ENCODE measurements at places on chromosomes 11 and 22.

DNA sequence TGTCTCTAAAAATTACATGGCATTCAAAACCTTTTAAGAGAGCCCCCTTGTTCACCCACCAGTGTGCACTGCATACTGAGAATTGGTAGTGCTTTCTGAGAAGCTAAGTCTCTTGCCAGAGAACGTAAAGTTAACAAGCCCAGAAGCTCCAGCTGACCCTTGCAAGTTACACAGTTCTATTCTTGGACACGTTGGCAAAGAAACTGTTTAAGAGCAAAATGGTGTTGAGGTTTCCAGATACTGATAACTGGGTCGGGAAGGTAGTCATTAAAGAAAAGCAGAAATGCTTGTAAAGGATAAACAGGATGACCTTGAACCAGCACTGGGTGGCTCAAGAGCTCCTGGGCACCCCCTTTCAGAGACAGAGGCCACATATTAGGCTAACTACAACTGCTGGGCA, 284.8 kb downstream of the CADM1 start:
- DNase-seq = no peak

GRCh38 chr11:17257196-17257595, 19.3 kb upstream of the NUCB2 start:
- DNase-seq = no peak

DNA sequence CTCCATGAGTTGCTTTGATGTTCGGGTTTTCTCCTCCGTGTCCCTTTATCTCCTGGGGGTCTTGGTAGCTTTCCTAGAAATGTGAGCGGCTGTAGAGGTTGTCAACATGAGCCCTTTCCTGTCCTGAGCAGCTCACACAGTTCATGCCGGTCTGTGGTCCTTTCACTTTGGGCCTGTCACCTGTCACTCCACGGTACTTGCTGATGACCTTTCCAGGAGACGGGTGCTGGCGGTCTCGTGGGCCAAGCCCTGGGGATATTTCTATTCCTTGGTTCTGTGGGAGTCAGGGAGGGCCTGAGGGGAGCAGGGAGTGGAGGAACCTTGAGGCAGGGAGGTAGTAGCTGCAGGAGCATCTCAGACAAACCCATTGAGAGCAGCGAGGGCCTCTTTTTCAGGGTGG, 20.9 kb upstream of the FGF4 start:
- DNase-seq = no peak

DNA sequence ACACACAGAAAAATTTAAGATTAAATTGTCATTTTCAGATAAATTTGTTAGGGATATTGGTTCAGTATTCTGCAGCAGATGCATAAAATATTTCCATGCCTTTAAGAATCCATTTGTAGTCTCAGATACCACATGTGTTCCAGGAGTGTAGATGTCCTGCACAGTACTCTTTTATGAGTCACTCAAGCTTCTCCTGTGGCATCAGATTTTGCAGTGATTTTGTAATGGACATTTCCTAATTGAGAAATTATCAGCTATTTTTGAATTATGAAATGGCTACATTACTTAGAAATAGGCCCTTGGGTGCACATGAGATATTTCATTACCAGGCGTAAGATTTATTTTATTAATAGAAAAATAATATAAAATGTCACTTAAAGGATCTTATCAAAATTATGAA, 18.9 kb downstream of the MMP3 start:
- no peak for DNase-seq

DNA sequence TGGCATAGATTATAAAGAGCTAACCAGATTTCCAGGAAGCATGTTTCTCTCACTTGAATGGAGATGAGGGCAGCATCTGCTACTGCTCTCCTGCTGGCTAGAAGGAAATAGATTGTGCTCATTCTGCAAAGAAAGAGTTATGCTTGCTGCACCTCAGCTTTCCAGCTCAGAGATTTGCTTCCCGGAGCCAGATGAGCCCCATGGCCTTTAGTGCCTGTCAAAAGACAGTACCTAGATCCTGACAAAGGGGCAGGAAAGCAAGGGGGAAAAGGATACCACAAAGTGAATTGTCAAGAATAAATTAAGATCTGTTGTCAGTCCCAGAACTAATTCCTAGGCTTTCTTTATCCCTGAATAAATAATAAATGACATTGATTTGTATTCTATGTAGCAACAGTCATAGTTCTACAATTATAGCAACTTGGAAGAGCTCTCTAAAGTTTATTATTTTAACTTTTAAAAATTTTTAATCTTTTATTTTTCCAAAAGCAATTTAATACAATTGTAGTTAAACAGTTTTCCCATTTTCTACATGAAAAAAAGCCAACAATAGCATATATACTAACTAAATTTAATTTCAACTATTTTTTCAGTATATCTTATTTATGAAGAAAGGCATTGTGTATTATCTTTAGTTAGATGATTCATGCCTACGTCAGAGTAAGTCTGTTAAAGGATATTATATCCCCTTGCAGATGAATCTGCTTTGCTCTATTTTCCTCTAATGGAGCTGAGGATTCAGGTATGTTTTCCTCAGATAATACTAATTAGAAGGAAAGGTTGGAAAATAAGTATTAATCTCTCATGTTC, 306.1 kb upstream of the DDI1 start:
- no peak for DNase-seq

DNA sequence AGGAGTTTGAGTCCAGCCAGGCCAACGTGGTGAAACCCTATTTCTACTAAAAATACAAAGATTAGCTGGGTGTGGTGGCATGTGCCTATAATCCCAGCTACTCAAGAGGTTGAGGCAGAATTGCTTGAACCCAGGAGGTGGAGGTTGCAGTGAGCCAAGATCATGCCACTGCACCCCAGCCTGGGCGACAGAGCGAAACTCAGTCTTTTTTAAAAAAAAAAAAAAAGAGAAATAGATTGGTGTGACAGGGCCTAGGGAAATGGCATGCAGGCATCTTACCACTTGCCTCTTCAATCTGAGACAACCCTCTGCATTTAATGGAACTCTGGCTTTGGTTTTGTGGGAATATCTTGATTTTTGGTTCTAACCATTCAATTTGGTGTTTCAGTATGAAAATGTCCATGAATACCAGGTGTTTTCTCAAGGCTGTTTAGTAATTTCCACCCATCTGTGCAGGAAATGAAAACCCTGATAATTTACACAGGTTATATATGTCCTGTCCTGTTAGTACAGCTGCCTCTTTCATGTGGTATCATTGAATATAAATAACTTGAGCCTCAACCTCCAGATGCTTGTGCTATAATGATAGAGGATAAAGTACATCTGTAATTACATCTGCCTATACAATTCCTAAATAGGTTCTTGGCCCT, 8.4 kb downstream of the XBP1 start:
- DNase-seq = no peak

DNA sequence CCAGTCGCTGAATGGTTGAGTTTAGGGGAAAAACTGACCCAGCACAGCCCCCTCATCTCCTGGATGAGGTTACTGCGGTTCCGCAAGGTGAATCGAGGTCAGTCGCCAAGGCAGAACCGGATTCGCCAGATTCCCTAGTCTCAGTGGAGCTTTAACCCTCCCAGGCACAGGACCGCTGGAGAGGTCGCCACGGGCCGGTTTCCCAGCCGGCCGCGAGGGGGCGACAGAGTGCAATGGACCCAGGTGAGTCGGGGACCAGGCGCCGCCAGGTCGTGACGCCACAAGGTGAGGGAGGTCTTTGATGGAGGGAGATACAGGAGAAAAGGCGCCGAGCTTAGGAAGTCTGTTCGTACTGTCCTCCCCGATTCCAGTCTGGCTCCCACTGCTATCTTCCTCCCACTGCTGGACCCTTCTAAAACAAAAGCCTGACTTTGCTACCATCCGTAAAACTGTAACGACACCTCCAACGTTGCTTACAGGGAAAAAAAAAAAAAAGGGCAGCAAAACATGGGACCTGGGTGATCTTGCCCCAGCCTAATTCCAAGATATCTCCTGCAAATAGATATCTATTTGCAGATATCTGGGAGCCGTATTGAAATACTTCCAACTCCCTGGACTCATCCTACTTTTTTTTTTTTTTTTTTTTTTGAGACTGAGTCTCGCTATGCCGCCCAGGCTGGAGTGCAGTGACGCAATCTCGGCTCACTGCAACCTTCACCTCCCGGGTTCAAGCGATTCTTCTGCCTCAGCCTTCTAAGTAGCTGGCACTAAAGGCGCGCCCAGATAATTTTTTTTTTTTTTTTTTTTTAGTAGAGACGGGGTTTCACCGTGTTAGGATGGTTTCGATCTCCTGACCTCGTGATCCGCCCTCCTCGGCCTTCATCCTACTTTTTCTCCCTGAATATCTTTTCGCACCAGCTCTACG, 1.4 kb upstream of the GGA1 start:
- DNase-seq = peak; percentile 78

DNA sequence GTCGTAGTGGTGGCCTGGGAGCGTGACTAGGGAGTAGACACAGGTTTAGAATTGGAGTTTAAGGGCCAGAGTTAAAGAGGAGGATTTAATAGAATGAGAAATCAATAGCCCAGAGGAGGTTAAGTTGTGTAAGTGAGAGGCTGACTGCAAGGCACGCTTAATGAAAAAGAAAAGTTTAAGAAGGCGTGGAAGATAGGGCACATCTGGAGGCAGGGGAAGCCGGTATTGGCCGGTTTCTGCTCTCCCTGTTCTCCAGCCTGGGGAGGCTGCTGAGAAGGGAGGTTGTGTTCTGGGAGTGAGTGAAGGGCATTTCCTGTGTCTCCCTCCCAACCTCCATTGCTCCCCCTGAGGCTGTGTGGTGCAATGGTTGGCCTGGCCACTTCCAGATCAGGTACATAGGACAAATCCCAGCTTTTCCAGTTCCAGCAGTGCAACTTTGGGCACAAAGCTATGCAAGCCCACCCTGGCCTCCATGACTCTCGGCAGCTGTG, 6.3 kb downstream of the GRIK4 start:
- no peak for DNase-seq

DNA sequence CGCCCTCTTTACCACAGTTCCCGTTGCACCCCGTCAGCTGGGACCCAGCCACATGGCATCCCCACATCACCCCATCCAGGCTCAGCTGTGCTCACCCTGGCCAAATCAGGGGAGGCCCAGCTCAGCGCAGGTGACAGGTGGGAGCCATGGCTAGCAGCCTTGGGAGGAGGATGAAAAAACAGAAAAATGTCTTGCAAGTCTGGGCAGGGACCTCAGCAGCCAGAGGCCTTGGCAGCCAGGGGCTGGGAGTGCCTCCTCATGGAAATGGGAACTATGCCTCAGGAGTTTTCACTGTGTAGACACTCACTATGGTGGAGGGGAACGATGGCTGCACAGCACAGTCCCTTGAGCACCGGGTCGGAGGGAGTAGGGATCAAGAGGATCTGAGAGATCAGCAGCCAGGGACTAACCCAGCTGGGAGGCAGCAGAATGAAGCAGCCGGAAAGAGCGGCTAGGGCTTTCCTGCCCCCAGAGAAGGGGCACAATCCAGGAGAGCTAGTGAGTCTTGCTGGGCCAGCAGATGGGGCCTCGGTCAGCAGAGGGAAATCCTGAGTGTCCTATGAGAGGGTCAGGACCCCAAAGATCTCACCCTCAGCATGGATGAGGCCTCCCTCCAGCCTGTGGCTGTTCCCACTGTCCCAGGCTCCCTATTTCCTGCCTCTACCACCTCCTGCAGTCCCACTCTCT, 6.2 kb upstream of the FTH1 start:
- DNase-seq = no peak

DNA sequence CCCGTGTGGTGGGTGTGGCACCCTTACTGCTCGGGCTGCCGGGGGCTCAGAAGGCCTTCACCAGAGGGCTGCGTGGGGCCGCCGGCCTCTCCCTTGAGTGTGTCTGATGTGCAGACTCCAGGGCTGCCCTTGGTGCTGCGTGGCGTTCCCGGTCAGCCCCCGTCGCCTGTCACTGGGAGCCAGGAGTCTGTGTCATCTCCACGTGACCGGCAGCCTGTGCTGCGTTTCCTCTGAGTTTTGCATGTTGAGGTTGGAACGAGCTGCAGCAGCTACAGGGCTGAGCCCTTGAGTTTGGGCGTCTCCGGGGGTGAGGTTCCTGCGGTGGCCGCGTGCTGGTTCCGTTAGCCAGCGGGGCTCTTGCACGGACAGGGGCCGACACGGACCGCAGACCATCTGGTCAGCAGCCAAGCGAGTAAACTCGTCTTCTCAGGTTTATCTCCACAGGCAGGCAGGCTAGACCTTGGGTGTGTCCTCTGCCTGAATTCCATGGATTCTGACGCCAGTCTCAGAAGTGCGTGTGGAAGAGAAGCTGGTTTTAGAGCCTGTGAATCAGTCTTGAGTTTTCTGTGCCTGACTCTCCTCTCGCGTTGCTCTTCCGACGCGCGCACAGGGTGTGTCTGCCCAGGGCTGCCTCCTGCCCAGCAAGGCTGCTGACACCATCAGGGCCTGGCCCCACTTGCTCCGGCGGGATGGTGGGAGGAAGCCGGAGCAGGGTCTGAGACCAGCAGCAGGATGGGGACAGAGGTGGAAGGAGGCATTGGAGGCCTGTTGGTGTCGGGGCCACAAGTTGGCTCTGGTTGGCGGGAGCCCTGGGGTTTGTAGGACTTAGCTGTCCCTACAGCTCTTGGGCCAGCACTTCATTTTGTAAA, 10.5 kb downstream of the PTDSS2 start:
- no peak for DNase-seq

DNA sequence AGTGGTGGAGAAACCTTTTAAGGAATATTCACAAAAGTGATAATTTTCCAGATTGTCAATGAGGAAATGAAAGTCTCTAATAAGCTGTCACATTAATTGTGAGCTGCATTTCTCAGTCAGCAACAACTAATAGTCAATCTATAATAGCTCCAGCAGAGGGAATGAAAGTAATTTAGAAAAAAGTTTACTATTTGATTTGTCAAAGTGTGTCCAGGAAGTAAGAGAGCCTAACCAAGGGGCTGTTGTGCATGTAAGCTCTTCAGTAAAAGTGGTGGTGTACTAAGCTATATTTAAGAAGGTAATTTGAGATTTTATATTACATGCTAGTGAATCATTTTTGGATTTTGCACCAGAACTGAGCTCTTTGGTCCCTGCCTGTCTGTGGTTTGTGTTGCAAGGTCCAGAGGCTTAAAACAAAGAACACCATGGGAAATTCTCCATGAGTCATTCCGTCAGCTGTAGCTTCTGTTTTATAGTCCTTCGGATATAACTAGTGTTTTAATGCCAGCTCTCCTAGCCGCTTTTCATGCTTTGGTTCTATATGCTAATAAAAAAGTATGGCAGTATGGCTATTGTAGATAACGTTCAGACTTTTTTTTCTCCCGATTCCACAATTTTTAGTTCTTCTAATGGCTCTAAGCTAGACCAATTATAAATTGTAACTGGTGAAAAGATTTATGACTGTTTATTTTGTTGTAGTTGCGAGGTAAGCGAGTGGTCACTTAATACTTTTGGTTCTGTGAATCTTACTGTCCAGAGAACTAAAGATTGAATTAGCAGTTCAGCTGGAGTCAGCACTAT, 64.6 kb downstream of the ARHGEF12 start:
- DNase-seq = no peak

Measured in activated CD8-positive, alpha-beta memory T cell treated with anti-CD3 and anti-CD28 coated beads for 1 hour (primary cell).